Fibroblast of skin of right biceps (primary cell): ENCODE measurements at places on chromosomes 1 and 21.

DNA sequence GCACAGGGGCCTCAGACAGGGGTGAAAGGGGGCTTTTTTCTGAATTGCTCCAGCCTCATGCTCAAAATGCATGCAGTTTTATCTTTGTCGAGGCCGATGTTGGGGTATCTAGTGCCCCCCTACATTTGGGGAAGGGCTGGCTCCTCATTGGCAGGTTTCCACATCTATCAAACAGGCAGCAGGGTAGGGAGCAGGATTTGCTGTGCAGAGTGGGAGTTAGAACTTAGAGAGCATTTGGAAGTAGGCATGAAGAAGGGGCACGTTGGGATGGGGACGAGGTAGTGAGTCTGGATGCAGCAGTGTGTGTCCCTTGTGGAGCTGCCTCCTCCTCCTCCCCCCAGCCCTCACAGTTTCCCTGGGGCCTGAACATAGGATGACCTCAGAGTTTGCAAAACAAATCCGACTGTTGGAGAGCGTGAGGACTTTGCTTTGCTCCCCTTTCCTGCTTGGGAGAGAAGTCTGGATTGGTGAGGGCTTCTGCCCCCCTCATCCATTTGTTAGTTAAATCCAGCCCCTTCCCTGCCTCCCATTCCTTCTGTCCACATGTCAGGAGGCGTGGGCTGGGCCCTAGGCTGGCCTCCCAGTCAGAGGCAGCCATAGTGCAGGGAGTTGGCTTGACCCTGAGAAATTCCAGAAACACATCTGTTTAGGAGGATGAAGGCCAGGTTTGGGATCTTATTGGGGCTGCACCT, 36.9 kb upstream of the GPR37L1 start:
- DNase-seq: no peak

- DNase-seq: no peak
These were observed 143.0 kb downstream of the ELAVL4 start for GRCh38 chr1:50251702-50252101.

DNA sequence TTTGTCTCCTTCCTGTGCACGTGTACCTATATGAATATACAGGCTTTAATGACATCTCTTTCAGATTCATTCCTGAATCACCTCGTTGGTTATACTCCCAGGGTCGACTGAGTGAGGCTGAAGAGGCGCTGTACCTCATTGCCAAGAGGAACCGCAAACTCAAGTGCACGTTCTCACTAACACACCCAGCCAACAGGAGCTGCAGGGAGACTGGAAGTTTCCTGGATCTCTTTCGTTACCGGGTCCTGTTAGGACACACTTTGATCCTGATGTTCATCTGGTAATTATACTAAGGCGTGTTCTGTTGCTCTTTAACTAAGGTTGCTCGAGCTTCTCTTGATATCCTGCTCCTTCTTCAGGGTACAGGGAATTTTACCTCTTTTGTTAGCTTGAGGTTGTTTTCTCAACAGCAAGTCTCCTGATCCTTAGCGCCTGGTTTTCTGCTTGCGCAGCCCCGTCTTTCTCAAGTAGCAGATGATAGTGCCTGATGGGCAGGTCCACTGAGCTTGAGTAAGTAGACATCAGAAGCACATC, 55.1 kb downstream of the SLC22A15 start:
- DNase-seq: no peak

DNA sequence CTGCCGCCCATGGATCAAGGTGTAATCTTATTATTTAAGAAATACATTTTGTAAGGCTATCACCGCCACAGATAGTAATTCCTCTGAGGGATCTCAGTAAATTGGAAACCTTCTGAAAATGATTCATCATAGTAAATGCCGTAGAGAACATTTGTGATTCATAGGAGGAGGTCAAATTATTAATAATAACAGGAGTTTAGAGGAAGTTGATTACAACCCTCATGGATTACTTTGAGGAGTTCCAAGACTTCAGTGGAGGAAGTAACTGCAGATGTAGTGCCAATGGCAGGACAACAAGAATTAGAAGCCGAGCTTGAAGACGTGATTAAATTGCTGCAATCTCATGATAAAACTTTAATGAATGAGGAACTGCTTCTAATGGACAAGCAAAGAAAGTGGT, 280.1 kb downstream of the PTPRC start:
- DNase-seq: no peak

DNA sequence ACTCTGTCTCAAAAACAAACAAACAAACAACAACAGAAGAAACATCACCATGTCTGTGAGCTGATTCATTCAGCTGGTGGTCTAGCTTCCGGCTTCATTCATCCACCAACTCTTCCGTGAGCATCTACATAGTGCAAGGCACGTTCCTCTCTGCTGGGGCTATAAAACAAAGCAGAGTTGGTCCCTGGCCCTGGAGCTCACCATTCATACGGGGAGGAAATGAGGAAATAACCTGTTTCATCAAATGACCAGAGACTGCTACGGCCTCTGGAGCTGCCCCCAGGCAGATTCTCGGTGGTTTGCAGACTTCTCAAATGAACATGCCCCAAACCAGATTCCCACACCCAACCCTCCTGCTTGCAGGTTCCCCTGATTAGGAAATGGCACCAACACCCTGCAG, 41.0 kb upstream of the ID3 start:
- no peak for DNase-seq

DNA sequence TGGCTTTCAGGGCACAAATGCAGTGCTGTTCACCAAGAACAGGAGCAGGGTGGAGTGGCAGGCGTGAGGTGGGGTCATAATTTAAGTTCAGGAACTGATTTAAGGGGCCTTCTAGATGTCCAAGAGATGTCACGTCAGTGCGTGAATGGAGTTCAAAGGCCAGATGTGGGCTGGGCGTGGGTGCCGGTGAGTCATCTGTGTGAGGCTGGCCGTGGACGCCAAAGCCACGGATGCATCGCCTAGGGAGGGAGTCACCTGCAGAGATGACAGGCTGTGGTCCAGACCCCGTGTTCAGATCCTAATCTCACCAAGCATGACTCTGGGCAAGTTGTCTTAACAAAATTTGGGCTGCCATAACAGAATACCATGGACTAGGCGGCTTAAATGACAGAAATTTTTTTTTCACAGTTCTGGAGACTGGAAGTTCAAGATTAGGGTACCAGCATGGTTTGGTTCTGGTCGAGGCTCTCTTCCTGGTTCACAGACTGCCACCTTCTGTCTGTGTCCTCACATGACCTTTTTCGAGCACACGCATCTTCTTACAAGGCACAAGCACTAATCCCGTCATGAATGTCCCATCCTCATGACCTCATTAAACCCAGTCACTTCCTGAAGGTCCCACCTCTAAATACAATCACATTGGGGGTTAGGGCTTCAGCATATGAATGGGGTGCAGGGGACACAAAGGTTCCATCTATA, 109.6 kb downstream of the PRDM2 start:
- no peak for DNase-seq

DNA sequence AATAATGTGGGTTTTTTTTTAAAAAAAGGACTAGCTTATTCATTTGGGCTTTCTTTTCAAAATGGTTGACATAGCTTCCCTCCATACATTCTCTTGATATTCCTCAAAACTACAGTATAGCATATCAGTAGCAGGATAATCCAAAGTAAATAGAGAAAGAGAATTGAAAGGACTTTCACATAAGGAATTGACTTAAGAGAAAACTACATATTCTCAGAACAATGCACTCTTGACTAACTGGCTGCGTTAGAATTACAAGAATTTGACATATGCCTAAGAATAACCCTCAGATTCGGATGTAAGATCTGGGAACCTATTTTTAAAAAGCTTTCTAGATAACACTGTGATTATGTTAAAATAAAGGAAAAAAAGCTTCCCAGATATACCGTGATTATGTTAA, 3.1 kb downstream of the PRKAB2 start:
- DNase-seq: peak; percentile 34

- DNase-seq: no peak
These were observed 91.8 kb downstream of the FOXD2 start for GRCh38 chr1:47529520-47530098.

DNA sequence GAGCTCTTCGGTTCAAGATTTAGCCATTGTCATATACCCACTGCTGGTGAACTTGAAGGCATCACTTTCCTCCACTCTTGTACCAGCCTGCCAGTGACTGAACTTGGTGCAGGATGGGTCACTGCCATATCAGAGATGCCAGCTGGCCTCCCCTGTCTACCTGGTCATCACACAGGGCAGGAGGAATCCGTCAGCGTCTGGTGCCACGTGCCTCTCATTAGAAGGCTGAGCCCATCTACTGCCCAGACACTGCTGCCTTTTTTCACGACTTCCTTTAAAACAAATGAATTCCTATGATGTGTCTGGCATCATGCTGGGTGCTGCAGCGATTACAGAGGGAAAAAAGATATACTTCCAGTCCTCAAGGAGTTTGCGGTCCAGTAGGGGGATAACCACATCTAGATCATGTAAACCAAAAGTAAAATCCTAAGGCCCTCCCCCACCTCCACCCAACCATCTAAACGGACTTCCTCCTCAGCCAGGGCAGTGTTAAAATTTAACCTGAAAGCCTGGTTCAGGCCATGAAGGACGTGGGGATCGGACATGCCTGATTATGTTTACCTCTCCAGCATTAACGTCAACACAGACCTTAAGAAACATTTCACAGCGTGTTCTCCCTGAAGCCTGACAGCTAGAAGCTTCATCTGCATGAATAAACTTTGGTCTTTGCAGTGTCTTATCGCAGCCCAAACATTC, 29.2 kb upstream of the PDE9A start:
- no peak for DNase-seq

DNA sequence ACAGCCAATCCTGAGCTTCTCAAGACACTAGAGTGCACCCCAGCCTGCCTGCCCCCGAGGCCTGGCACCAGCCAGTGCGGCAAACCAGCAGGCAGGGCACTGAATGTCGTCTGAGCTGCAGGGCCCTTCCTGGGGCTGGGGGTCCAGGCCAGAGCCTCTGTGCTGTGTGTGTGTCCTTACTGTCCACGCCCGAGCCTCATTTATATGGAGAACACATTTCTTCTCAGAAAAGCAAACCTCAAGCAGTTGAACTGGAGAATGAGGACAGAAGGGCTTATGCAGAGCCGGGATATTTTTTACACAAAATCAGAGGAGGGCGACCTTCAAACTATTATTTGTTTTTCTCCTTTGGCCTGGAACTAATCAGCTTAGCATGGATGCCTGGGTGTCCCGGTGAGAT, 52.7 kb downstream of the POFUT2 start:
- no peak for DNase-seq

GRCh38 chr1:4974981-4975685, 320.7 kb downstream of the AJAP1 start:
- DNase-seq: no peak
